Dorsolateral prefrontal cortex (tissue), 122 donors: ENCODE measurements at places on chromosomes 6 and 20. TPM values are rescaled to one million over a fixed set of nuclear protein-coding genes. Genes with fewer than 3 reads are reported as not detected.

The CAP2 gene
- total RNA-seq: 81.8 TPM

The HLA-DOB gene
- total RNA-seq: 0.36 TPM

GRCh38 chr6:35083507-35083906, 57.6 kb downstream of the TCP11 start:
- peak; percentile 10 for DNase-seq

The TP53TG5 gene
- 30.1 TPM for total RNA-seq

The WFDC10B gene
- total RNA-seq: not detected

DNA sequence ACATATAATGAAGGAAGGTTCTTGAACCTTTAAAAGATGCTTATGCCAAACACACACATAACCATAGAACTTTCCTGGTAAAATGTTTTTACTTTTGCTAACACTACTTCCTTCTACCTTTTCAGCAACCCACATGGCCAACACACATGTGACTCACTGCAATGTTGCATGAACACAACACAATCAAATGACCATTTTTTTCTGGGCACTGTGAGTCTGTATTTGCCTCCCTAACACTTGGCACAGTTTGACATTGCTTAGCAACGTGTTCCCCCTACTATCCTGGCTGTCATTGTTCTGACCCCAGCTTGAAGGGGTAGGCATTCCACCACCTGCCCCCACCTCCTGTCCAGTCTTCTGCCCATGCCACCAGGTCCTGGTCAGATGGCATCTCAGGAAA, 204.8 kb upstream of the PRND start:
- DNase-seq: no peak

DNA sequence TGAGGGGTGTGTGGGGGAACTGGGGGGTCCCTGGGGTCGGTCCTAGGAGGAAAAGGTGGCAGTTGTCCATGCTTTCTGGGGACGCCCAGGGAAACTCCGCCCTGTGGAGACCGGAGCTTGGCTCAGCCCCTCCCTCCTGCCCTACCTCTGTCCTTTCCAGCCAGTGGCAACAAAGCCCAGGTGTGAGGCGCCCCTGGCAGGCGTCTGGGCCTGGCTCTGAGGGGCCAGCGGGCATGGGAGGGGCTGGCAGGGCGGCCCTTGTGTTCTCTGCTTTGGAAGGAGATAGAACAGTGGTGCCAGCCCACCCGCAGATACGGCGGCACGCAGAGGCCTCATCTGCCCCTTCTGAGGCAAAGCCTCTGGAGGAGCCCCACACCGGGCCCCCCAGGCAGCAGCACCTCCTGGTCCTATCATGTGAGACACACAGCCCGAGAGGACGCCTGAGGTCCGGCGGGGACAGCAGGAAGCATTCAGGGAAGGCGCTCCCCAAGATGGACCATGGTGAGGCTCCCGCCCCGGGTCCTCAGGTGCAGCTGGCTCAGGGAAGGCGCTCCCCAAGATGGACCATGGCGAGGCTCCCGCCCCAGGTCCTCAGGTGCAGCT, 47.9 kb downstream of the YTHDF1 start:
- no peak for DNase-seq

The SLC22A2 gene
- total RNA-seq: not detected

The MCHR2 gene
- total RNA-seq: 10.6 TPM

GRCh38 chr6:16140607-16141006, 11.7 kb downstream of the MYLIP start:
- DNase-seq: no peak

The LY86 gene
- 5.7 TPM for total RNA-seq

- DNase-seq: no peak
Observed at GRCh38 chr20:31705598-31706597, 16.8 kb downstream of the BCL2L1 start.
